ENCODE measurements at places on chromosomes 1 and 21.
A peak's percentile ranks its signal among the peaks of the same experiment; 100 is the strongest.

DNA sequence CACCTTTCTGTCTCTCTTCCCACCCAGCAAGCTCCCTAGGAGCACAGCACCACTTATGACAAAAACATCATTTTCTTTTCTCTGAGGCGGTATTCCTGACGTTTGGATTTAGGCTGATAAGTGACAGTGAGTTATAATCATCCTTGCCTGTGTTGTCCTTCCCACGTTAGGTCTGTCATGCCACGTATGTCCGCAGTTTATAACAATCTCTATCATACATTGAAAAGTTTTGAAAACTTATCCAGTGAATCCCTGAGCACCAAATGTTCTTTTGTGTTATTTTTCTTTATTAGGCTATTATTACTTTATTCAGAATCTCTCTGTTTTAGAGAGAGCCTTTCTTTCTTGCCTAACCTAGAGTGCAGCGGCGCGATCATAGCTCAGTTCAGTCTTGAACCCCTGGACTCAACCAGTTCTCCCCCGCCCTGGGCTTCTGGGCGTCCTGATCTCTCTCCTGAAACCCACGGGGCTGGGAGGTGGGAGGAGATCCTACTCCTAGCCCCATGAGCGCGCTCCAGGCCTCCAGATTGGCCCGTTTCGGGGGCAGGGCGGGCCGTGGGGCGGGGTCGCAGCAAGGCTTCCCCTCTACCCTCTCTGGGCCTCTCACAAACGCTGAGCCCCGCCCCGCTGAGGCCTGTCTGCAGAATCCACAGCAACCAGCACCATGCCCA lies at the start of gene GSTM2:
GSTM2 (plus strand) TSS at position 606 of the 671 bp plus-strand sequence; CDS start at position 665, 59 bp downstream.
- no peaks in the 10 kb centered on the region for H3K36me3 ChIP-seq
- H3K27me3 ChIP-seq = no peaks in the 10 kb centered on the region
- peak within 1 kb of the TSS; percentile 81 for H3K4me3 ChIP-seq
- no peak within 1 kb of the TSS for H3K27ac ChIP-seq
- peak; percentile 57 for DNase-seq

DNA sequence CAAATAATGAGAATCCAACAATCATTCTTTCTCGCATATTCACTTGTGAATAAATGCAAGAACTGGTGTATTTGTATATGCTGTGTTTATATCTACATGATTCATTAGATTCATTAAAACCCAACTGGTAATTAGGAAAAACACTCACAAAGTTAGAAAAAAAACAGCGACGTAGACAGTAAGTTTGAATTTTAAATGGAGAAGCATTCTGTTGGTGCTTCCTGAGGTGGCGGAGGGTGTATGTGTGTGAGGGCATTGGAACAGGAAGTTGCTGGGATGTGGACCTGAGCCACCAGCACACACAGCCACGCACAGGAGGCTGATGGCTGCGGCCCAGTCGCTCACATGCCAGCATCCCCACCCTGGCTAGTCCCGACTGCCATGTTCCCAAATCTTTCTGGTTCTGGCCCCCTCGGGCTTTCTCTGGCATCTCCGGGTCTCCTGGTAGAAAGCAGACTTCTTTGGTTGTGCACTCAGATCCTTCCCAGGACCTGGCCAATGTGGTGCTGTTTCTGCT lies 121.6 kb upstream of the IRF2BP2 start:
- peaks cover 42% of the 10 kb centered on the region for H3K4me1 ChIP-seq
- no peaks in the 10 kb centered on the region for H3K36me3 ChIP-seq
- H3K27ac ChIP-seq = peak overlapping the region; percentile 99
- H3K27me3 ChIP-seq = no peaks in the 10 kb centered on the region
- no peak for DNase-seq
- H3K4me3 ChIP-seq = peak overlapping the region; percentile 75

DNA sequence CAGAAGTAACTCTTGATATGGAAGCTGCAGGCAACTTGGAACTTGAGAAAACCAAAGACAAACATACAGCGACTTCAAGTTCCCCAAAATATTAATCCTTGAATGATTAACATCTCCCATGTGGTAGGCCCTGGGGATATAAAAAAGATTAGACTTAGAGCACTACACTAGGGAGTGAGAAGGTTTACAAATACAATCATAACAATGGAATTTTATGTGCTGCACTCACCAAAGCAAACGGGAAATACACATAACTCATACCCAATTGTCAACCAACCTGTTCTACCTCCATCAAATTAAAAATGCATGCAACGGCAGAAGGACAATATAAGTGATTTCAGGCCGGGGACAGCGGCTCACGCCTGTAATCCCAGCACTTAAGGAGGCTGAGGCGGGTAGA lies 3.7 kb downstream of the SMYD3 start:
- no peaks in the 10 kb centered on the region for H3K27me3 ChIP-seq
- H3K36me3 ChIP-seq = no peaks in the 10 kb centered on the region
- peaks cover 37% of the 10 kb centered on the region for H3K4me1 ChIP-seq
- H3K27ac ChIP-seq = peak overlapping the region; percentile 70
- H3K4me3 ChIP-seq = no peak overlapping the region
- DNase-seq = no peak

GRCh38 chr21:14881863-14882499 lies 182.8 kb downstream of the NRIP1 start:
- no peaks in the 10 kb centered on the region for H3K36me3 ChIP-seq
- H3K4me3 ChIP-seq = no peak overlapping the region
- no peak for DNase-seq
- no peaks in the 10 kb centered on the region for H3K27me3 ChIP-seq

- no peak for DNase-seq
- no peak overlapping the region for H3K27ac ChIP-seq
- peaks cover 17% of the 10 kb centered on the region for H3K4me1 ChIP-seq
- no peaks in the 10 kb centered on the region for H3K36me3 ChIP-seq
Observed at GRCh38 chr1:204107892-204108291, 35.0 kb downstream of the SOX13 start.

GRCh38 chr1:216325946-216326345 lies 97.3 kb downstream of the USH2A start:
- no peak overlapping the region for H3K4me3 ChIP-seq
- no peaks in the 10 kb centered on the region for H3K4me1 ChIP-seq
- no peaks in the 10 kb centered on the region for H3K27me3 ChIP-seq
- no peak for DNase-seq
- H3K36me3 ChIP-seq = no peaks in the 10 kb centered on the region

DNA sequence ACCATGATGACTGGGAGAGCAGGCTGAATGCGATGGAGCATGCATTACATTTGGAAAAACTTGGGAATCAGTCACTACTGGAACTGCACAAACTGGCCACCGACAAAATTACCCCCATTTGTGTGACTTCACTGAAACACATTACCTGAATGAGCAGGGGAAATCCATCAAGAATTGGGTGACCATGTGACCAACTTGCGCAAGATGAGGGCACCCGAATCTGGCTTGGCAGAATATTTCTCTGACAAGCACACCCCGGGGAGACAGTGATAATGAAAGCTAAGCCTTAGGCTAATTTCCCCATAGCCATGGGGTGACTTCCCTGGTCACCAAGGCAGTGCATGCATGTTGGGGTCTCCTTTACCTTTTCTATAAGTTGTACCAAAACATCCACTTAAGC lies 9.1 kb downstream of the SNIP1 start:
- no peaks in the 10 kb centered on the region for H3K27me3 ChIP-seq
- DNase-seq = no peak
- H3K36me3 ChIP-seq = peaks cover 17% of the 10 kb centered on the region
- peak overlapping the region; percentile 51 for H3K27ac ChIP-seq

DNA sequence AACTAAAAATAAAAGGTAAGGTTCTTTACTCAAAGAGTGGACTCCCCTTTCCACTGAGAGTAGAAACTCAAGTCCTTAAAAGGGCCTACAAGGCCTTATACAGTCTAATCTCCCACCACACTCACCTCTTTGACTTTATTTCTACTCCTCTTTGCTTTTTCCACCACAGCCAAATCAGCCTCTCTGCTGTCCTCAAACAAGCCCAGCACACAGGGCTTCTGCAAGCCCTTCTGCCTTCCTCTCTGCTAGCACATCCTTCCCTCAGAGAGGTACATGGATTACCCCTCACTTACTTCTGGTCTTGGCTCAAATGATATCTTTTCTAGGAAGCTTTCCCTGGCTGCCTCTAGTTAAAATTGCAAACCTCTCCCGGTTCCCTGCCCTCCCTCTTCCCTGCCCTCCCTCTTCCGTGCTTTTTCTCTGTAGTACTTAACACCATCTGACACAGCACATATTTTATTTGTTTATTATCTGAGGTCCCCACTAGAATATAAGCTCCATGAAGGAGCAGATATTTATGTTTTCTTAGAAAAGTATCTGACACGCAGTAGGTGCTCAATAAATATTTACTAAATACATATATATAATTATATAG lies 1.7 kb downstream of the LYST start:
- peaks cover 41% of the 10 kb centered on the region for H3K4me1 ChIP-seq
- peaks cover 5% of the 10 kb centered on the region for H3K36me3 ChIP-seq
- H3K27me3 ChIP-seq = no peaks in the 10 kb centered on the region

GRCh38 chr1:192160196-192160595 lies 1.9 kb downstream of the RGS18 start:
- no peak overlapping the region for H3K27ac ChIP-seq
- no peak overlapping the region for H3K4me3 ChIP-seq
- DNase-seq = no peak
- H3K36me3 ChIP-seq = no peaks in the 10 kb centered on the region

DNA sequence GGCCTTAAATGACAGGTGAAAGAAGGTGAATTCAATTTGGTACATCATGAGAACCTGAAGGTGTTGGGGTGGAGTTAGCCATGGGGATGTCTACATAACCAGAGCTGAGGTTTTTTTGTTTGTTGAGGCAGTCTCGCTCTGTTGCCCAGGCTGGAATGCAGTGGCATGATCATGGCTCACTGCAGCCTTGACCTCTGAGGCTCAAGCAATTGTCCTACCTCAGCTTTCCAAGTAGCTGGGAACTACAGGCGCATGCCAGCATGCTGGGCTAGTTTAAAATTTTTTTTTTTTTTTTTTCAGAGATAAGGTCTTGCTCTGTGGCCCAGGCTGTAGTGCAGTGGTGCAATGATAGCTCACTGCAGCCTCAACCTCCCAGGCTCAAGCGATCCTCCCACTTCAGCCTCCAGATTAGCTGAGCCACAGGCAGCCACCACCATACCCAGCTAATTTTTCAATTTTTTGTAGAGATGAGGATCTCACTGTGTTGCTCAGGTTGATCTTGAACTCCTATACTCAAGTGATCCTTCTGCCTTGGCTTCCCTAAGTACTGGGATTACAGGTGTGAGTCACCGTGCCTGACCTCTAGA lies 1.9 kb upstream of the MPZ start:
- no peak overlapping the region for H3K4me3 ChIP-seq
- H3K27ac ChIP-seq = no peak overlapping the region
- H3K27me3 ChIP-seq = no peaks in the 10 kb centered on the region
- no peak for DNase-seq
- H3K36me3 ChIP-seq = no peaks in the 10 kb centered on the region

GRCh38 chr1:12177156-12177998 lies 10.6 kb downstream of the TNFRSF1B start:
- DNase-seq = no peak
- peak overlapping the region; percentile 94 for H3K4me3 ChIP-seq
- H3K27me3 ChIP-seq = no peaks in the 10 kb centered on the region
- H3K27ac ChIP-seq = peak overlapping the region; percentile 100
- peaks cover 80% of the 10 kb centered on the region for H3K4me1 ChIP-seq
- peaks cover 2% of the 10 kb centered on the region for H3K36me3 ChIP-seq

DNA sequence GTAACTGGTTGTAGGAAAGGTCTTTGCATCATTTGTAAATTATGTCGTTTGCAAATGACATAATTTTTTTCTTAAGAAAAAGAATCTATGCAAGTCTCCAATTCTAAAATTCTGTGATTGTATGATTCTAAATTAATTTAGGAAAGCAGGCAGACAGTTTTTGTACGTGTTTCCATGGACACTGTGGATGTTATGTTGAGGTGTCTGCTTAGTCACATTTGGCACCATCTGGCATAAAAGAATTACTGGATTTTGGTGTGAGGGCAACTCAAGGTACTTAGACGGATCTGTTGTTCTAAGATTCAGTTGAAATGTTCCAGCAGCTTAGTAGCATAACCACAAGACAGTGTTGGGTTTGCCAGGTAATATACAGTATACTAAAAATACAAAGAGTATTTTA lies 42.5 kb downstream of the C1orf21 start:
- peaks cover 35% of the 10 kb centered on the region for H3K27me3 ChIP-seq
- H3K36me3 ChIP-seq = no peaks in the 10 kb centered on the region
- DNase-seq = no peak
- no peak overlapping the region for H3K4me3 ChIP-seq
- no peaks in the 10 kb centered on the region for H3K4me1 ChIP-seq

- DNase-seq = no peak
- no peaks in the 10 kb centered on the region for H3K27me3 ChIP-seq
- H3K4me1 ChIP-seq = peaks cover 29% of the 10 kb centered on the region
- peak overlapping the region; percentile 9 for H3K27ac ChIP-seq
- H3K36me3 ChIP-seq = peaks cover 10% of the 10 kb centered on the region
Observed at GRCh38 chr1:10539411-10540043, 64.8 kb downstream of the PEX14 start.

DNA sequence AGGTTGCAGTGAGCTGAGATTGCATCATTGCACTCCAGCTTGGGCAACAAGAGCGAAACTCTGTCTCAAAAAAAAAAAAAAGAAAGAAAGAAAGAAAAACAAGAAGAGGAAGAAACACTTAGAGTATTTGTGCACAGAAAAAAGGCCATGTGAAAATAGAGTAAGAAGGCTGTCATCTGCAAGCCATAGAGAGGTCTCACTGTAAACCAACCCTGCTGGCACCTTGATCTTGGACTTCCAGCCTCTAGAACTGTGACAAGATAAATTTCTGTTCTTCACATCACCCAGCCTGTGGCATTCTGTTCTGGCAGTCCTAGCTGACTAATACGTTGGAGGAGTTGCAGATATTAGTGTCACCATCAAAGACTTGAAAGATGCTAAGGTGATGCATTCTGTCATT lies 12.1 kb upstream of the ZDHHC18 start:
- H3K4me3 ChIP-seq = no peak overlapping the region
- no peaks in the 10 kb centered on the region for H3K27me3 ChIP-seq
- DNase-seq = no peak
- H3K27ac ChIP-seq = no peak overlapping the region

GRCh38 chr1:234093741-234094140 lies 189.3 kb downstream of the SLC35F3 start:
- H3K27ac ChIP-seq = no peak overlapping the region
- H3K4me3 ChIP-seq = no peak overlapping the region
- DNase-seq = no peak
- no peaks in the 10 kb centered on the region for H3K36me3 ChIP-seq

DNA sequence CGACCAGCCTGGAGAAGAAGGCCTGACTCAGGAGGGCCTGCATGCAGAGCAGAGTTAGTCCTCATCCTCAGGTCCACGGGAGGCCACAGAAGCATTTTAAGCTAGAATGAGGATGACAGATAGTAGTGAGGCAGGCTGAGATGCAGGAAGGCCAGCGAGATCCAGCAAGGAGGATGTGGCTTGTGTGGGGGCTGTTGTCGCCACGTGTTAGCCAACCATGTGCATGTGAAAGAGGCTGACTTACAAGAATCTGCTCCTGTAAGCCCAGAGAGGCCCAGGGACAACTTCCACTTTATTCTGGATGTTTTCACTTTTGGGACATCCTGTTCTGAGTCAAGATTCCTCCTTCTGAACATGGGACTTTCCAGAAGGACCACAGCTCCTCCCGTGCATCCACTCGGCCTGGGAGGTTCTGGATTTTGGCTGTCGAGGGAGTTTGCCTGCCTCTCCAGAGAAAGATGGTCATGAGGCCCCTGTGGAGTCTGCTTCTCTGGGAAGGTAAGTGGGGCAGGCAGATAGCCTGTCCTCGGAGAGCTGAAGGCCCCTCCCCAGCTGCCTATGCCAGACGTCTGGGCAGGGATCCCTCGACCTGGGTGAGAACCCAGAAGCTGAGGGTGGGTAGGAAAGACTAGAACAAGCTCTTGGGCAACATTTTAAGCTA lies at the start of gene SLAMF8:
SLAMF8 (plus strand) TSS at position 433 of the 661 bp plus-strand sequence; CDS start at position 459, 26 bp downstream.
- no peaks in the 10 kb centered on the region for H3K36me3 ChIP-seq
- H3K27me3 ChIP-seq = peaks cover 9% of the 10 kb centered on the region
- DNase-seq = no peak
- peaks cover 46% of the 10 kb centered on the region for H3K4me1 ChIP-seq
- peak within 1 kb of the TSS; percentile 57 for H3K4me3 ChIP-seq
- peak within 1 kb of the TSS; percentile 65 for H3K27ac ChIP-seq
